ENCODE measurements at places on chromosomes 5 and 9.
A peak's percentile ranks its signal among the peaks of the same experiment; 100 is the strongest.

- DNase-seq: no peak
Observed at GRCh38 chr5:58751222-58751837, 168.5 kb downstream of the RAB3C start.

- DNase-seq: no peak
Observed at GRCh38 chr5:95704150-95704549, 21.4 kb upstream of the SPATA9 start.

DNA sequence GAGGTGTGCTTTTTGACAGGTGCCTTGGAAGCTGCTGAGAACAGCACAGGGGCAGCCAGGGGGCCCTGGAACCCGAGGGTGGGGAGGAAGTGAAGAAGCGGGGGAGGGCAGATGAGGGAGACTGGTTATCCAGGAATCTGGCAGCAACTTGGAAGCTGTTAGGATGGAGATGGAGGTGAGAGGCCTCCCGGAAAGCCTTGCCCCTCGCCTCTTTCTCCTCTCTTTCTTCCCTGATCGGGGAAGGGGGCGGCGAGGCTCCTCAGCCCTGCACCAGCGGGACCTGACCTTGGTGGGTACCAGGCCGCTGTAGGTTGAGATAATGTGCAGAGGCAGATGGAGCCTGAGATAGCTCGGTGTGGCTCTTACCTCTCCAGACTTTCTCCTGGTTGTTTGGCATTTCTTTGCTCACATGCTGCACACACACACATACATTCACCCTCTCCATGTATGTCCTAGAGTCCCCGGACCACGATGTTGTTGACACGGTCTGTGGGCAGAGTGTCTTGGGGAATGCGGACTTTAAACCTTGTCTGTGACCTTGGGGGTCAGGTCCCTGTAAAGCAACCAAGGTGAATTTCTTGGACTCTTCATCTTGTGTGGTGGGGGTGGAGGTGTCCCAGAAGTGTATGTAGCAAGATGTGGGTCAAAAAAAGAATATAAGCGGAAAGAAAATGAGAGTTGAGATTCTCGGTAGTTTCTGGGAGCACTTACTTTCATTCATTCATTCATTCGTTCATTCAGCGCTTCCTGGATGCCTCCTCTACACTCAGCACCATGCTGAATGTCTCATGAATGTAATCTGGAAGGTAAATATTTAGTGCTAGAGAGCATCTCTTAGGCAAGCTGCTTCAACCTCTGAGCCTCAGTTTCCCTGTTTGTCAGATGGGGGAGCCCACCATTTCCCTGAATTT is 1.6 kb downstream of the WWC1 start:
- no peak for DNase-seq

DNA sequence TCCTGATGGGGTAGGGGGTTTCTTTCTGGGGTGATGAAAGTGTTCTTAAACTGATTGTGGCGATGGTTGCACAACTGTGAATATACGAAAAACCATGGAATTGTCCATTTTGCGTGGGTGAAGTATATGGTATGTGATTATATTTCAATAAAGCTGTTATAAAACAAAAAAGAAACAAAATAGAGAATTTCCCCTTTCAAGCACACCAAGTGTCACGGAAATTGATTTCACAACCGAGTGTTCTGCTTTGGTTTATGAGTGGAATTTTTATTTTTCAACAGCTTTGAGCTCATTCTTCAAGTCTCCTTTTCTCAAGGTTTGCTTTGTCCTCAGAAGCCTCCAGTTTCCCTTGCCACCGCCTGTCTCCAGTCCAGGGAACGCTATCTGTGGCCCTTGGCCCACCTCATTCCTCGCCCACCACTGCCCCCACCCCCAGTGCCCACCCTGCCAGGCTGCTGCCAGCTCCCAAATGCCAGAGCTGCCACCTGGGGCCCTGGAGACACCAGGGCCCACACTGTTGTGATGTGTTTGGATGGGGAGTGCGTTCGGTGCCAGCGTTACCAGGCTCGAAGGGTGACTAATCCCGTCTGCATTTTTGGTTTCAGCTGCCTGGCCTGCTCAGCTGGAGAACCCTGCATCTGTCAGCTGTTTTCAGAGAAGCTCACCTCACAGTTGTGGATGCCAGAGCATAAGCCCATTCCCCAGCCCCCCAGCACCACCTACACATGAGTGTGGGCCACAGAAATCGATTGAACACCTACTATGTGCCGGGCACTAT is 30.4 kb downstream of the DUSP1 start:
- DNase-seq: peak; percentile 94

GRCh38 chr9:136303066-136303824 is 649 bp downstream of the CCDC187 start:
- DNase-seq: no peak

DNA sequence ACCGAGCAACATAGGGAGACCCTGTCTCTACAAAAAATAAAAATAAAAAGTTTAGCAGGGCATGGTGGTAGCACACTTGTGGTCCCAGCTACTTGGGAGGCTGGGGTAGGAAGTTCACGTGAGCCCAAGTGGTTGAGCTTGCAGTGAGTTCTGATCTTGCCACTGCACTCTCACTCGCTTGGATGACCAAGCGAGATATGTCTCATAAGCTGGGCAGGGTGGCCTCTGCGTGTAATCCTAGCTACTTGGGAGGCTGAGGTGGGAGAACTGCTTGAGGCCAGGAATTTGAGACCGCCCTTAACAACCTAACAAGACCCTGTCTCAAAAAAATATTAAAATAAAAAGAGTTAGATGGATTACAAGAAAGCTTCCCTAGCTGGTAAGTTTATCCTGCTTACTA is 32.5 kb downstream of the RASA1 start:
- no peak for DNase-seq

DNA sequence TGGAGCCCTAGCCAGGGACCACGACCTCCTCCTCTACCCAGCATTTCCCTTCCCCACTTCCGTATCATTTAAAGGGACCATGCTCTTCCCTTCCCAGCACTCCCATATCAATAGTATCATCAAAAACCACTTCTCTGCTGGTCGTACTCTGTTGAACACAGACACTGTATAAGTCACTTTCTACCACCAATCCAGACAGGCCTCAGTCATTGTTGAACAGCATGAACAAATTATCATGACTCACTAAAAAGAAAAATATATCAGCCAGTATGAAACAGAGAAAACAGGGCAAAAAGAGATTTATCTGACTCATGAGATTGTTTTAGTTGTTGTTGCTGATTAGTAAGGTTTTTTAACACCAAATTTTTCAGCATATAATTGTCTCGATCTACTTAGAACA is 89.8 kb downstream of the CDKN2A start:
- DNase-seq: no peak

DNA sequence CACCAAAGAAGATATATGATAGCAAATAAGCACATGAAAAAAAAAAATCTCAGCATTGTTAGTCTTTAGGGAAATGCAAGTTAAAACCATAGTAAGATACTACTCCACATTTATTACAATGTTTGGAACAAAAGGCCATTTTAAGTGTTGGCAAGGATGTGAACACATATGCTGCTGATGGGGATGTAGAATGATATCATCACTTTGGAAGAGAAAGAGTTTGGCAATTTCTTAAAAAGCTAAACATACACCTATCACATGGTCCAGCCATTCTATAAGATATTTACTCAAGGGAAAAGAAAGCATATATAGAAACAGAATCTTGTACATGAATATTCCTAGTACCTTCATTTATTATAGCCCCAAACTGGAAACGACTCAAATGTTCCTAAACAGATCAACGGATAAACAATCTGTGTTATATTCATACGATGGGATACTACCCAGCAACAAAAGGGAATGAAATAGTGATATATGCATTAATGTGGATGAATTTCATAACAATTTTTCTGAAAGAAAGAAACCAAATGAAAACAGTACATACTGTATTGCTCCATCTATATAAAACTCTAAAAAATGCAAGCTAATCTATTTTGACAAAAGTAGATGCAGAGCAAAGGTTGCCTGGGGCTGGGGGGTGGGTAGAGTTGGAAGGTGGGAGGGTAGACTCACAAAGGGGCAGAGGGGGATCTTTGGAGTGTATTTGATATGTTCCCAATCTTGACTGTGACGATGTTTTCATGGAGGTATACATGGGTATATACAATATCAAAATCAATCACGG is 45.7 kb upstream of the SMAD5 start:
- no peak for DNase-seq

DNA sequence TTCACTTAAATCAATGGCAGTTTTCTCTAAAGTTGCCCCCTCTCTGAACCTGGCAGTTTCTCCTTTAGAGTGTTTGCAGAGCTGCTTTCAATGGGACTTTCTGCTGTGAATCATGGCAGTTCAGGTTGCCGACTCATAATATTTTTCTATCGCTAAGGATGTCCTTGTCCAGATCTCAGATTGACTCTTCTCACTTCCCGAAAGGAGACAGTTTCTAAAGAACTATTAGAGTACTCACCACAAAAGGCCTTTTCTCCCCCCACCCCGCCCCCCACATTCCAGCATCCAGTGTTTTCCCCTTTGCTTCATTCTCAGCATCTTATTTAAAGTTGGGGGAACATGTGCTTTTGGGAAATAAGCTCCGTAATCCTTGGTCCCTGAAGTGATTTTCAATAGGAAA is 443.5 kb upstream of the KLF4 start:
- DNase-seq: no peak

- no peak for DNase-seq
Observed at GRCh38 chr9:12961276-12961809, 186.5 kb downstream of the LURAP1L start.

DNA sequence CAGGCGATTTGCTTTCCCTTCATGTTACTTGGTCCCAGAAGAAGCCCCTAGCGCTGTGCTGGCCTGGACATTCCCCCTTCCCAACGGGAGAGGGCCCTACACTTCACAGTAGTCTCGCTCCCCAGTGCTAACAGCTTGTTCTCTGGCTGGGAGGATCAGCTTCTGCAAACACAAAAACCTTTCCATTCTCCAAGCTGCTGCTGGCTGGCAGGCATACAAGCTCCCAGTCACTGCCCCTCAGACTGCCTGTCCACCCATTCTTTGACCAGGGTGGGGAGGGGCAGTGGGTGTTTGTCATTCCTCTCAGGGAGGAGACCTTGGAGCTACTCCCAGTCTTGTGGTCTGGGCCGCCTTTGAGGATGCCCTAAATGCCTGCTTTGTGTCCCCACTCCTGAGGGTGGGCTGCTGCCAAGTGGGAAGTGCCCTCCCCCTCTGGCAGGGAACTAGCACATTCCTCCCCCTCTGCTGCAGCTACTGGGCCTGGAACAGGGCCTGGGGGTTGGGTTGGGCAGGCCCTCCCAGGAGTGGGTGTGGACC is 20.8 kb downstream of the ENHO start:
- DNase-seq: peak; percentile 89

- no peak for DNase-seq
Observed at GRCh38 chr9:15572200-15572770, 19.4 kb downstream of the CCDC171 start.

GRCh38 chr5:100898504-100899346 is 4.4 kb downstream of the ST8SIA4 start:
- no peak for DNase-seq

- DNase-seq: no peak
Observed at GRCh38 chr5:56561455-56561854, 253.9 kb upstream of the MAP3K1 start.

DNA sequence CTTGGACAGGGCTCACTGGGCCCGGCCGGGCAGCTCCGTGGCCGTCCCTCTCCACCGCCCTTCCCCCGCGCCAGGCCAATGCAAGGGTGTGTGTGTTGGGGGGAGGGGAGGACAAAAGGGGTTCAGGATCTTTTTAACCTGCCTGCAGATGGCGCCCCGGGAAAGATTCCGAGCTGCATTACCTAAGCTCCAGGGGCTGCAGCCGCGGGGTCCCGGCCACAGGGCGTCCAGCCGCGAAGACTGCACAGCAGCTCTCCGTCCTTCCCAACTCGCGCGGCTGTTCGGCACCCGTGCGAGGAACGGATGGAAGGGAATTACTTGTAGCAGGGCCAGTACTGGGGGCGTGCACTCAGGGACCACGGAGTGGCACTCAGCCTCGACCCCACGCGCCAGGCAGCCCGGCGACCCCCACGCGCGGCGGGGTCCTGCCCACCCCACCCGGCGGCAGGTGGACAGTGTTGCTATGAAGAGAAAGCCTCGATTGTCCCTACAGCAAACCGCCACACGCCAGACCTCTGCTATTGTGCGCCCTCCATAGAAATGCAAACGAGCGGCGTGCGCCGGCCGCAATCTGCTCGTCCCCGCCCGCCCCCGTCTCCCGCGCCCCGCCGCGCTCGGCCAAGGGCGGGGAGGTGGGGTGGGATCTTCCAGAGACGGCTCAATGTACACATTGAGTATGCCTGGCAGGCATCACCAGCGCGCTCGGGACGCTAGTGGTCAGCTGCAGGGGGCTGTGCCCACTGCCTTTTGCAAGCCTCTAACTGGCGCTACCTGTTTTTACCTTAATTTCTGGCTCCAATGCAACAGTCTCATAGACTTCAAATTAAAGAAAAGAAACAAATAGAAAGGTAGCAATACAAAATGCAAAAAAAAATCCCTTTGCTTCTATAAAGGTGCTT is 796 bp upstream of the GADD45G start:
- DNase-seq: peak; percentile 88

- no peak for DNase-seq
Observed at GRCh38 chr5:57435701-57436134, 46.9 kb downstream of the ACTBL2 start.

- DNase-seq: no peak
Observed at GRCh38 chr9:70007831-70008230, 35.8 kb upstream of the MAMDC2 start.

GRCh38 chr9:97779608-97780007 is 73.4 kb upstream of the FOXE1 start:
- no peak for DNase-seq

DNA sequence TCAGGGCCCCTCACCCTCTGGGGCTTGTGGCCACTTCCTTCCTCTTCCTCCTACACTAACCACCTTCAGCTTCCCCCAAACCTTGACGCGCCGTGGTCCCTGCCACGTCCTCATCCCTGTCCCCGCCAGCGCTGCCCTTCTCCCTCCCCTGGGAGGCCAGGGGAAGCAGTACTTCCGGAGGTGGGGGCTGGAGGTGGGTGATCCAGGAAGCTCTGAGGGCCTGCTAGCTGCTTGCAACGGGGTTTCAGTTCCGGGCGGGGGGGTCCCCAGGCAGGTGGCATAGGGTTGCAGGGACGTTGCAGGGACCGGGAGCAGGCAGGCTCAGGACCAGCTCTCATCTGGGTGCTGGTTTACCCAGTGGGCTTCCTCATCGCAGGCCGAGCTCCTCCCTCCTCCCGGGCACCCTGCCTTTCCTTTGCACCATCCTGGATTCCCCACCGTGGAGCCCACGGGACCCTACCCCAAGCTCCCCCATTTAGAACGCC is 70.0 kb downstream of the RXRA start:
- no peak for DNase-seq

DNA sequence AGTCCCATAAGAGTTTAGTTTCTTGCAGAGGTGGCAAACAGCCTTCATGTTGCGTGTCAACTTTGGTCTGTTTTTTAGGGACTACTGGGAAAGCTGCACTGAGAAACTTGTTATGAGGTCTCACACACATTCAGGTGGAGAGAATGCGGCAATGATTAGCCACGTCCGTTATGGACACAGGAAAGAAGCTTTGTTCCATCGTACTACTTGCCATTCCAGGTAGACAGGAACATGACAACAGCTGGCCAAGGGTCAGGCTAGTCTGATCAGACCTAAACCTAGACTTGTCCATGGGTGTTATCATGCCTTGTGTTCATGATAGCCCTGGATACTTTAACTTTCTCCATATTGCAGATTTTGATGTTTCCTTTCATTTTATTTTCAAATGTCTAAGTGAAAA is 113.2 kb downstream of the ZNF608 start:
- DNase-seq: no peak

Data from sigmoid colon (tissue), 7 donors.